ENCODE measurements at places on chromosomes 12 and 14.

GRCh38 chr14:96662116-96662970 lies 134.8 kb upstream of the VRK1 start:
- DNase-seq, result no peak

- no peak for DNase-seq
These were observed 48.7 kb downstream of the LRIG3 start for GRCh38 chr12:58871556-58871955.

DNA sequence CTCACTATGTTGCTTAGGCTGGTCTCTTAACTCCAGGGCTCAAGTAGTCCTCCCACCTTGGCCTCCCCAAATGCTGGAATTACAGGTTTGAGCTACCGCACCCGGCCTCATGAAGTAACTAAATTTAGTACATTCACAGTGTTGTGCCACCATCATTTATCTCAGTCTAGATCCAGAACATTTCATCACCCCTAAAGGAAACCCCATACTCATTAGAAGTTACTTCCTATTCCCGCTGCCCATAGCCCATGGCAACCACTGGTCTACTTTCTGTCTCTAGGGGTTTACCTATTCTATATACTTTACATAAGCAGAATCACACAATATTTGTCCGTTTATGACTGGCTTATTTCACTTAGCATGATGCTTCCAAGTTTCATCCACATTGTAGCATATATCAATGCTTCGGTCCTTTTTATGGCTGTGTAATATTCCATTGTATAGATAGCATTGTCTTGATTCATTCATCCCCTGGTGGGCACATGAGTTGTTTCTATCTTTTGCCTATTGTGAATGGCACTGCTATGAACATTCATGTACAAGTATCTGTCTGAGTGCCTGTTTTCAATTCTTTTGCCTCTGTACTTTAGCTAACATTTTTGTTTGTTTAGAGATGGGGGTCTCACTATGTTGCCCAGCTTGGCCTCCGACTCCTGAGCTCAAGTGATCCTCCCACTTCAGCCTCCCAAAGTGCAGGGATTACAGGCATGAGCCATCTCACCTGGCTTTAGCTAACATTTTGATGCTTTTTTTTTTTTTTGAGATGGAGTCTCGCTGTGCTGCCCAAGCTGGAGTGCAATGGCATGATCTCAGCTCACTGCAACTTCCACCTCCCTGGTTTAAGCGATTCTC lies 10.2 kb upstream of the SH2B3 start:
- DNase-seq, result no peak

DNA sequence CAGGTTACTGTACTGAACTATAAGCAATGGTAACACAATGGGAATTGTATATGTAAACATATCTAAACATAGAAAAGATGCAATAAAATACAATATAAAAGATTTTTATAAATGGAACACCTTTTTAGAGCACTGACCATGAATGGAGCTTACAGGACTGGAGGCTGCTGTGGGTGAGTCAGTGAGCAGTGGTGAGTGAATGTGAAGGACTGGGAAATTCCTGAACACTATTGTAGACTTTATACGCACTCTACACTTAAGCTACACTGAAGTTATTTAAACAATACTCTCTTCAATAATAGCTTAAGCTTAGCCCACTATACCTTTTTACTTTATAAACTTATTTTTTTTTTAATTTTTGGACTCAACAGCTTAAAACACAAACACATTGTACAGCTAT lies 313.5 kb downstream of the KCNC2 start:
- no peak for DNase-seq

DNA sequence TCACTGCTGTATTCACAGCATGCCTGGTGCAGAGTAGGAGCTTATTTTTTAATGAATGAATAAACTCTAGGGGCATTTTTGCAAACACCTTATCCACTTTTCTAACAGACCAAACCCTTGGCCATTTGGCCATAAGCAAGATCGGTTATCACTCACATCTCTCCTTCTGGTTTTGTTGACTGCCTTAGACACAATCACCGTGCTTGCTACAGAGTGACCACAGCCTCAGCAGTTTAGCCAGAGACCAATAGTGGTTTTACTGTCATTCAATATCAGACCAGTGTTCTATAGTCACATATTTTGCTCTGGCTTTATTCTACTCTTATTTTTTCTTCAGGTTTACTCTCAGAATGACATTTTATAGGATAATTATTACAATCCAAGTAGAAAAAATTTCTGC lies 2.2 kb downstream of the KLRB1 start:
- DNase-seq, result no peak

DNA sequence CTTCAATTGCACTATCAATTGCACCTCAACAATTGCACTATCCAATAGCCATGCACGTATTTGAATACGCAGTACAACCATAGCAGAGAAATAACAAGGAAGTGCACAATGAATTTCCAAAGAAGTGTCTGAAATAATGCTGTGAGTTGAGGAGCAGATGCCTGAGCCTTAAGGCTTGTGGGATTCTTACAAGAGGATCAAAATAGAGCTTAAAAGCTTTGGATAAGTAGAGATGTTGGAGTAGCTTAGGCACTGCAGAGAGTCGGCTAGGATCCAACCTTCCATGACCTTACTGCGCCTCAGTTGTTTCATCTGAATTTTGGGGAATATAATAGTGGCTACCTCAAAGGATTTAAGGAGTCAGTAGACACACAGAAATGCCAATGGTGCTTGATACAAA lies 196.1 kb upstream of the FLRT2 start:
- no peak for DNase-seq

DNA sequence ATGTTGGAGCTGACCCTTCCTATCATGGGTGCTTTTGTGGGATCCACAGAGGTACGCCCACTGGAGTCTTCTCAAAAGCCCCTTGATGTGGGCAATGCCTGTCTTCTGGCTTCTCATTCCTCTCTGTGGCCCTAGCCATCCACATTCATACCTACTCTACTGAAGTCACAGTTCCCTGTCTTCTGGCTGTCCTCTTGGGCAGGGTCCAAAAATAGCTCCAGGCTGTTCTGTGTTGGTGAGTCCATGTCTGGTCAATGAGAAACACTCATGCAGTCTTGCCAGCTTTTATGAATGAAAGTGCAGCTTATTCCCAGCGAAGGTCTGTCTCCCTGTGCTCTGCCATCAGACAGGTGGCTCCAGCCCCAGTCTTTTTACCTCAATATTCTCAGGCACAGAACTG lies 135.9 kb upstream of the MDM1 start:
- DNase-seq, result no peak

DNA sequence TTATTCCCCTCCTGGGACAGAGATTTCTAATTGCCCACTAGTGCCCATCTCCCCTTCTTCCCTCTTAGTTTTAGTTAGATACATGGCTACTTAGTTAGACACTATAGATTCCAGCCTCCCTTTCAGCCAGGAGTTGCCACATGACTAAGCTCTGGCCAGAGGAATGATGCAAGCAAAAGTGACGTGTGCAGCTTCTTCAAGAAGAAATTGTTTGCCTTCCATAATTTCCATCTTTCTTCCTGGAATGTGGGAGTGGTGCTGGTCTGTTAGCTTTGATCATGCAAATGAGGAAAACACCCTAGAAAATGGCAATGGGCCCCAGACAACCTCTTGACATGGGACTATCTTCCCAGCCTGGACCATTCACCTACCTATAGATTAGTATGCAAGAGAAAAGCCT lies 21.4 kb downstream of the CCDC177 start:
- DNase-seq, result no peak

DNA sequence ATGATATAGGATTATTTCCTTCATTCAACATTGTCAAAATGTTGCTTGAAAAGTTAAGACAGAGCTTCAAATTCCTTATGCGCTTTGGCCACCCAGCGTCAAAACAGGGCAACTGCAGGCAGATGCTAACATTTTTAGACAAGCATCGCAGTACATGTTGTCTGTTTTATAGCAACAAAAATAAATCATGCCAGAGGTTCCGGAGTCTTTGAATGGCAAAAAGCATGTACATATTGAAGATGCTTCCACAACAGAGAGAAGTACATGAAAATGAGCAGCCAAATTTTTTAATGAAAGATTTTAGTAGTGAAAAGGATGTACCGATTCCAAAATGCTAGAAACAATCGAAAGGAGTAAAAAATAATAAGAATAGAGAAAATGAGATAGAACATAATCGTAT lies 49.8 kb upstream of the USP15 start:
- DNase-seq, result no peak

GRCh38 chr12:104219361-104219892 lies 3.8 kb downstream of the TXNRD1 start:
- DNase-seq, result no peak

- DNase-seq, result no peak
These were observed 756 bp downstream of the TULP3 start for GRCh38 chr12:2891240-2892053.

DNA sequence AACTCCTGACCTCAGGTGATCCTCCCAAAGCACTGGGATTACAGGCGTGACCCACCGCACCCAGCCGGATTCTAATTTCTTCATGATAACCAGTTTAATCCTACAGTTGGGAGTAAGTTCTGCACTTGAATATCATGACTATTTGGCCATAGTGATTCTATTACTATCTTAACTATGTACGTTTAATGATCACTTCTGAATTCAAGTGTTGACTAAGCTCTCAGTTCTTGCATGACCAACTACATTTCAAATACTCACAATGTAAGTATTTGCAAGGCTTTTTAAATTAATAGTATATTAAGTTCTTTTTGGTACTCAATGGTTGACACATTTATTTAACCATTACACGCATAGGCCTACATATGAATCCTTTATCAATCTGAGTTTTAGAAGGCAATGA lies 17.4 kb upstream of the VPS33A start:
- no peak for DNase-seq

DNA sequence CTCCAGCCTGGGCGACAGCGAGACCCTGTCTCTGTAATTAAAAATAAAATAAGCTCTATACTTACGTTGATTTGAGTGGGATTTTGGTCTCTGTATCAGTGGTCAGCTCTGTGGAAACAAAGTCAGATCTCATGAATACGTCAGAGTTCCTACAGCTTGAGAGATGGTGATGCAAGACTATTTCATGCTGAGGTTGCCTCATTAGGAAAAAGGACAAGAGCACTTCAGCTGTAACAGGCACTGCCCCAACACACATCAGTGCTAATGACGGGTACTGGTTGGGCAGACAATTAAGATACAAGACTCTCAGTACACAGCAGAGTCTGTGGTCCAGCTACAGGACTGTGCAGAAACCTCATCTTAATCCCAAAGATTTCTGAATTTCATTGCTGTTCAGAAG lies 246.4 kb upstream of the AMIGO2 start:
- DNase-seq, result no peak

DNA sequence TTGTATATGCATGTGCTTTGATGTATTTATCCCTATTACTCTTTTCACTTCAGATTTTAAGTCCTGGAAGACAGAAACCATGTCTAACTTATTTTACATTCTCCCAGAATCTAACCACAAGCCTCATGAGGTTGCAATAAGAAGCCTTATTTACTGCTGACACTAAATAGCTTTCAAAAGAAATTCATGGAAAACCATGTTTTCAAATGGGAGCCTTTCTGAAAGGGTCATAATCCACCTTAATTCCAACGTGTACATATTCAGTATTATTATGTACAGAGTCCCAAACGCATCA lies 34.4 kb downstream of the CORO1C start:
- DNase-seq, result no peak

DNA sequence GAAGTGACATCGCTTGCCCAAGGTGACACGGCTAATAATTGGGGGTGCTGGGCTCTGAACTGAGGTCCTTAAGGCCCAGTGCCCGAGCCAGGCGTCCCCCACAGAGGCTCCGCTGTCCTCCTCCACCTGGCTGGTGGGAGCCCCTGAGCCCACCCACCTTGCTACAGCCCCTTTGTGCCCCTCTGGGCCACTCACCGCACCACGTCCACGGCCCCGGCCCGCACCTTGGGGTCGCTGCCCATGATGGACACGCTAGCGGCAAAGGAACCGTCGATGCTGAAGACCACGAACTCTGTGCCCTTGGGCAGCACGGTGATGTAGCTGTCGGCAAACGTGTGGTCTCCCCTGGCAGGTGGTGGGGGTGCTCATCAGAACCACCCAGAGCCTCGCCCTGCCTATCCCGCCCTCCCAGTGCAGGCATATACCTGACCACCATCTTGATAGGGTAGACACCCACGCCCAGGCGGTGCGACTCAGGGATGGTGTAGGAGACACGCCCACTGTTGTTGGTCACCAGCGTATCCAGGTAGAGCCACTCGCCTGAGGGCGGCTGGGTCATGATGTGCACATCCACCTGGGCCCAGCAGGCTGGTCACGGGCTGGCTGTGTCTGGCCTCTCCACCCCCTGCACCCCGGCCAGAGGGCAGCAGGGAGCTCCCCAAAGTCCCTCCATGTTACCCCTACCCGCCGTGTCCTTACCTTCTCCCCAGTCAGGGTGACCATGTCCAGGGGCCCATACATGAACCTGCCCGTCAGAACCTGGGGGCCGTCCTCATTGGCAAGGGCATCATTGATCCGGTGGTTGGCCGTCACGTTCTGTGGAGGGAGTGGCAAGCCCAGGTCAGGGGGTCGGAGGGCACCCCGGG lies 6.8 kb downstream of the ARL6IP4 start:
- no peak for DNase-seq

- no peak for DNase-seq
These were observed 29.5 kb downstream of the BMP4 start for GRCh38 chr14:53927171-53927570.

DNA sequence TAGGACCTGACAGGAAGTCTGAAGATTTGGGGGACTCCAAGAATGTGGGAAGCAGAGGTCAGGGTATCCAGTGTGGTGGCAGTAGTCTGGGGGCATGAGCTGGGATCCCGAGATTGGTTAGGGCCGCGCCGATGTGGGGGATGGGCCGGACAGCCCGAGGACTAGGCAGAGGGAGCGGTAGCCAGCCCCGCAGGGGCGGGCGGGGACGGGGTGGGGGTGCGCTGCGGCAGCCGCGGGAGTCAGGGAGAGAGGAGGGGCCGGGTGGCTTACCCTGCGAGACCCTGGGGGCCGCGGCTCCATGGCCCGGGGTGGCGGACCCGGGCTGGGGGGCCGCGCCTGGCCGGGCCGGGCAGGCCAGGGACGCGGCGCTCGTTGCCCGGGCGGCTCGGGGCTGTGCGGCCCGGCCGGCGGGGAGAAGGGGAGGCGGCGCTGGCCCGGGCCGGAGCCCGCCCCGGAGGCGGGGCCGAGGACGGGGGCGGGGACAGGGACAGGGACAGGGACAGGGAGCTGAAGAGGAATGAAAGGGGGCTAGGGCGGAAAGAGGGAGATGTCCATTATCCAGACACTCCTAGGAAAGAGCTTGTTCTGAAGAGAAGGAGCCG lies 5.6 kb downstream of the ZNF385A start:
- DNase-seq, result no peak

DNA sequence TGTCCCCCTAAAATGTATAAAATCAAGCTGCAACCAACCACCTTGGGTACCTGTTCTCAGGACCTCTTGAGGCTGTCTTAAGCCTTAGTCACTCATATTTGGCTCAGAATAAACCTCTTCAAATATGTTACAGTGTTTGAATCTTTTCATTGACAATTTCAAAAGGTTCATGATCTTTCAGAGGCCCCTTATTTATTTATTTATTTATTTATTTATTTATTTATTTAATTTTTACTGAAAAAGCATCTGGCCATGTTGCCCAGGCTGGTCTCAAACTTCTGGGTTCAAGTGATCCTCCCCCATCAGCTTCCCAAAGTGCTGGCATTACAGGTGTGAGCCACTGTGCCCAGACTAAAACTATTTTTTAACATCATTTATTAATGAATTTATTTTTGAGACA lies 8.2 kb upstream of the NUDT4 start:
- no peak for DNase-seq
